Stimulated activated CD8-positive, alpha-beta memory T cell treated with anti-CD3 and anti-CD28 coated beads, Interleukin-4, amount 100 ng/mL, for 48 hours (primary cell): ENCODE measurements at places on chromosomes 3 and 15.

GRCh38 chr15:41872166-41872747 lies 21.6 kb downstream of the SPTBN5 start:
- no peak for DNase-seq

DNA sequence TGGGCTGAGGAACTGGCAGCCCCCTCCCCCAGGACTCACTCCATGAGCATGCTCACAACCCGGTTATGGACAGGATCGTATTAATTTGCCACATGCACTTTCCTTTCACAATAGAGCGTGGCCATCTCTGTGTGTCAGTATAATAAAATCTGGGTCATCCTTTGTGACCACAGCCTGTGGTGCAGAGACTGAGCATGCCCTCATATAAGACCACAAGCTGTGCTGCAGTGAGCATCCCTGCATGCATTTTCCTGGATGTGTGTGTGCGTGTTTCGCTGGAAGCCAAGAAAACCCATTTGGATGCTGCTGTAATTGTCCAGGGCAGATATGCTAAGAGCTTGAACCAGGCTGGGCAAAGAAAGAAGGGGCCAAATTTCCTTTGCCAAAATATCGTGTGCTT lies 39.7 kb downstream of the CYP11A1 start:
- DNase-seq = no peak

GRCh38 chr3:145719114-145719513 lies 441.9 kb downstream of the PLOD2 start:
- DNase-seq = no peak

DNA sequence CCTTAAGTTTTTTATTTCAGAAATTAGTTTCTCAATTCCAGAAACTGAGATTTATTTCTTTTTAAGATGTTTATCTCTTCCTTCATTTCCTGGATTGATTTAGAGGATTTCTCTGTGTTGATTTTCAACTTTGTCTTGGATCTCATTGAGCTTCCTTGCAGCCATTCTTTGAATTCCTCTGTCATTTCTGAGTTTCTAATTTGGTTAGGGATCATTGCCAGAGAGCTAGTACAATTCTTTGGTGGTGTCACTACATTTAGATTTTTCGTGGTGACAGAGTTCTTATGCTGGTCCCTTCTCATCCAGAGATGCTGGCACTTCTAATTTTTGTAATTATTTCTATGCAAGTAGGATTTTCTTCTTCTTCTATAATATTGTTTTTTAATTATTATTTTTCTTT lies 691.1 kb upstream of the NAALADL2 start:
- no peak for DNase-seq
